Heart left ventricle (tissue), 16 donors: ENCODE measurements at places on chromosomes 3 and 15.

DNA sequence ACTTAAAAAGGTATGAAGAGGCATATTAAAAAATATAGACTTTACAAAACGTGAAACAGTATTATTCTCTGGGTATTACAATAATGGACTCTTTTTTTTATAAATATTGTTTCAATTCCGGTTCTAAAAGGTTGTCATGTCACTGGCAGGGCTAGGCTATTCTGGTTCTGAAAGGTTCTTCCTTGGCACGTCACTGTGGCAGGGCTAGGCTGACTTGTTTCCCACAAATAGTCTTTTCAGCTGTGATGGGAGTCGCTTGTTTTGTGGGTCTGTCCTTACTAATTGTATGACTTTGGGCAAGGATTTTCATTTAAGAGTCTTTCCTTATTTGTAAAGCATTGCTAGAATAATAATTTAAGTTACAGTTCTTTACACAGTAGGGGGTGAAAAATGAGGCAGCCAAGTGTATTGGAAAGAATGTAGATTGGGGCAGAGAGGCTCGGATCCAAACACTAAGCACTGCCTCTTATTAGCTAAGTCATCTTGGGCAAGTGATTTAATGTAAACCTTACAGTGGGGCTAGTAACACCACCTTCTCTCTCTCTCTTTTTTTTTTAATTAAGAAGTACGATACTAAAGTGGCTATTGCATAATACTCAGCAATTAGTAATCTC, 12.4 kb upstream of the MELTF start:
- no peak for DNase-seq

- peak; percentile 41 for DNase-seq
Observed at GRCh38 chr15:59371458-59372351, 966 bp downstream of the MYO1E start.

GRCh38 chr3:18295171-18295920, 129.8 kb downstream of the SATB1 start:
- DNase-seq, result peak; percentile 37

DNA sequence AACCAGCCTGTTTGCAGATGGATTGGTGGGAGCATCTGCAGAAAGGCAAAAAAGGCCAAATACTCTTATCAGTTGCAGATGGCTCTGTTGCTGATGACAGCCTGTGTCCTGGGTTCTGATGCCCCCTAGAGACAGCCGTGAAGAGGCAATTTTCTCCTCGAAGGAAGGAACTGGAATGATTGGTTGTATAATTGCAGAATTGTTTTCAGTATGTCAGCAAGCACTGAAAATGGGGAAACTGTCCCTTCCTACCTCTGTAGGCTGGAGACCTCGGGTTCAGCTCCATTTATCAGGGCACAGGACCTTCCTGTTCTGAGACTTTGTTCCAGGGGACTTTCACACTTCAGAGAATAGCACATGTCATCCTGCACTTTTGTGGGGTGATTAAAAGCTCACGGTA, 103.0 kb downstream of the PGPEP1L start:
- DNase-seq, result no peak

GRCh38 chr3:189739378-189739777, 108.2 kb downstream of the TP63 start:
- DNase-seq, result no peak
